LoVo (cell line): ENCODE measurements at places on chromosomes 5 and 9.

GRCh38 chr5:77311214-77311571, 100.7 kb downstream of the PDE8B start:
- no peak for DNase-seq

GRCh38 chr5:72605632-72606031, 98.4 kb upstream of the ZNF366 start:
- no peak for DNase-seq

- no peak for DNase-seq
Measured at GRCh38 chr5:122915717-122916461, 70.5 kb downstream of the SNX24 start.

GRCh38 chr5:14959399-14960119, 88.0 kb upstream of the ANKH start:
- DNase-seq = peak; percentile 68

GRCh38 chr5:119318256-119318894, 37.4 kb upstream of the TNFAIP8 start:
- DNase-seq = no peak

DNA sequence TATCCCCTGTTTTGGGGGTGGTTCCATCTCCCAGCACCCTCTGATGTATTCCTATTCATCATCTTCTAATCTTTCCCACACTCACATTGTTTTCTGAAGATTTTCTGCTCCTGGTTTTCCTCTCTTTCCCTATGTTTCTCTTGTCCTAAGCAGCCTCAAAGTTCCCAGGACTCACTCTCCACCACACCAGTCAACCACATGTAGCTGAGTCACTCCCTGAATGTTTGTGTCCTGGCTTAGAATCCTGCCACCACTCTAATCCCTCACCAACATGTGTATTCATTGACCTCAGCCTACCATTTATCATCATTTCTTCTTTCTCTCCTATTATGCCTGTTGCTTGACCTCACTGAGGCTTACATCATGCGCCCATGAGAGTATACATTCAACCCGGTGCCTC, 282.4 kb upstream of the ADAMTS16 start:
- DNase-seq = no peak

DNA sequence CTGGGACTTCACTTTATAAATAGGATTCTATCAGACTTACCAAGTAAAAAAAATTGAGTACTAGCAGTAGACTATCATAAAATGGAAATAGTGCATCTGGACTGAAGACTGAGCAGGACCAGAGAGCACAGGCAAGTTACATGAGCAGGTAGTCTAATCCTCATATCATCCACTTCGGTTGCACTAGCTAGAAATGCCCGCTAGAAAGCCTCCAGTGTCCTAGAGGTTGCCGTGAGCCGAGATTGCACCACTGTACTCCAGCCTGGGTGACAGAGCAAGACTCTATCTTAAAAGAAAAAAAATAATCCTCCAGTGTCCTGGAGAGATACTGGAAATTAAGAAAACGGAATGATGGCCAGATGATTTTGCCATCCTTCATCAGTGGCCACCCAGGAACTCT, 20.0 kb downstream of the C5orf47 start:
- no peak for DNase-seq

GRCh38 chr9:129547869-129548570, 72.9 kb downstream of the C9orf50 start:
- DNase-seq = no peak

GRCh38 chr5:1330847-1331831, 13.8 kb downstream of the CLPTM1L start:
- no peak for DNase-seq

DNA sequence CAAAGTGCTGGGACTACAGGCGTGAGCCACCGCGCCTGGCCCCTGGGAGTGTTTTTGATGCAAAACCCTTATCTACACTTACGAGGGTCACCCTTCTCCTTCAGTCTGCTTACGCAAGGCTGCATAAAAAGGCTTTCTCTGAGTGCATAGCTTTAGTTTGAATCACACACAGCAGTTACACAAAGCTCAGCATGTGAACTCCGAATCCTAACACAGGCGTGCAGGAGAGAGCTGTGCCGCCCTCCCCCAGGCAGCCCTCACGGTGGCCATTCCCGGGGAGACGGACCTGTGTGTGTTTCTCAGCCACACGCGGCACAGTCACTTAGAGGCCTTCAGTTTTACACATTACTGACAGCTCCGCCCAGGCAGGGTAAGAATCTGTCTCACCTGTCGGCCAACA, 26.7 kb downstream of the EXD3 start:
- DNase-seq = no peak
